ENCODE measurements at places on chromosomes 7 and 10.

GRCh38 chr7:50376056-50376820 is 71.7 kb downstream of the IKZF1 start:
- DNase-seq, result no peak

- no peak for DNase-seq
Observed at GRCh38 chr10:25483999-25484398, 309.2 kb downstream of the GPR158 start.

GRCh38 chr7:108442039-108442568 is 14.1 kb downstream of the NRCAM start:
- no peak for DNase-seq

DNA sequence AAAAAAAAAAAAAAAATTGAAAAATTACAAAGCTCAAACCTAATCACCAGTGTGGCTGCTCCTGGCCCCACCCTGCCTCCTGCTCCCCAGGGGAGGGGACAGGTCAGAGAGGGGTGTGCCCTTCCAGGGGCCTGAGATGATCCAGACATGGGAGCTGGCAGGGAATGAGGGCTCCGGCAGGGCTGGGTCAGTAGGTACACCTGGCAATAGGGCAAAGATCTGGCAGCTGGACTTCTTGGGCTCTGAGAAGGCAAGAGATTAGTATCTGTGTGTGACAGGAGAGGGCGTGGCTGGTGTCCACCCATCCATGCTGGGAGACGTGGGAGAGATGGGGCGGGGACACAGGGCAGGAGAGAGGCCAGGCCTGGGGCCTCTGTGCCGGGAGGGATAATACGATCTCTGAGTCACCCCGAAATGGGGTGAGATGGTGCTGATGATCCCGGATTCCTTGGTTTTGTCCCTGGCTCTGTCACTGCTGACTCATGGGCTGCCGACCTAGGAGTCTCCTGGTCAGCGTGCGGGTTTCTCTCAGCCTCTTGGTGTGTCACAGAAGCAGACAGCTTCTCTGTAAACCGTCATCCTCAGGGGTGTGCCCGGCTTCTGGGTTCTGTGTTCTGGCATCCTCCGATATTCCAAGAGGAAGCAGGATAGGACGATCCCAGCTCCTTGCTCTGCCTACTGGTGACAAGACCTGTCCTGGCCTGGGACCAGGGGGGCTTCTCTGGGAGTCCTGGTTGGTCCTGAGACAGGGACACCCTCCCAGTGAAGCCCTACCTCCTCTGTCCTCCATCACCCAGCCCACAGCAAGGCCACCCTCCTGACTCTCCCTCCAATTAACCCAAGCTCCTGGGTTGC is 8.2 kb upstream of the CLDN4 start:
- DNase-seq, result no peak

GRCh38 chr7:105826143-105826542 is 50.3 kb downstream of the ATXN7L1 start:
- no peak for DNase-seq

GRCh38 chr7:102444961-102445673 is 11.7 kb downstream of the ORAI2 start:
- no peak for DNase-seq

- DNase-seq, result peak; percentile 61
Observed at GRCh38 chr7:142796501-142797390, 26.0 kb downstream of the PRSS2 start.

DNA sequence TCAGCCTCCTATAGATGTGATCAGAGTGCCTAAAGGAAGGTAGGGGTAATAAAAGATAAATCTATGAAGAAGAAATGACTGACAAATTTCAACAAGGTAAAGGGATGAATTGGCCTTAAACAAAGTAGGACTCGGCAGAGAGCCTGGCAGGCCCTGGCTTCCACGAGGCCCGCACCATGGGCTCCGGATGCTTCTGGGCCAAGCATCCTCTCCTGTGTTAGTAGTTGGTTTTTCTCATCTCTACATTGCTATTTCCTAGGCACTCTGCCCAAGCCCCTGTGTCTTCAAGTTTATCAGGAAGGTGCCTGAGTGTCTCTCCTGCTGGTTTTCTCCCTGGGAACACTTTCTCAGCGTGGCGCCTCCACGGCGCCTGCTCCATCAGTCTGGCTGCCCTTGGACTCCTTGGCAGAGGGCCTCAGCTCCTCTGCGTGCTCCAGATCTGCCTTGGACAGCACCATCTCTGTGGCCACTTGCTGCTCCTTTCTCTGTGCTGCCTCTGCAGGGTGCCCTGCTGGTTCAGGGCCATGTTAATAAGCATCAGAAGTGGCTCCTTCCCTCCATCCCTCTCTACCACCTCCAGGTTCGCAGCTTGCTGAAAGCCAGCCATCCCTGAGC is 413.3 kb upstream of the DPP6 start:
- DNase-seq, result no peak

- no peak for DNase-seq
Observed at GRCh38 chr10:44476409-44477045, 91.6 kb upstream of the CXCL12 start.

DNA sequence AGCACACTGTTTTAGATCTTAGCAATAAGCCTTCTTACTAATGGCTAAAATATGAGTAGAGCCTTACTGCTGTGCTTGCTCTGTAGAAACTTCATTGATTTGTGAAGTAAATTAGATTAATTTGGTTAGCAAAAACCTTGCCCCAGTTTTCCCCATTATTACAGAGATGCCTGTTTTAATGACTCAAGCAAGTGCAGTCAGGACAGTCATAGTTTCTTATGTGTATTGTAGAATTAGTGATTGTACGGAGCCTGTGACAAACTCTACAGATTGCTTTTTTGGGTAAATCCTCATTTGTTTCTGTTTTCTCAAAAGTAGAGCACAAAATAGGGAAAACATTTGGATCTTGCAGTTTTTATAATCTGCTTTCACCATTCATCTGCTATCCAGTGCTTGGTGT is 7.0 kb downstream of the TAX1BP1 start:
- DNase-seq, result no peak

- no peak for DNase-seq
Observed at GRCh38 chr7:106927536-106927935, 62.5 kb downstream of the PIK3CG start.

DNA sequence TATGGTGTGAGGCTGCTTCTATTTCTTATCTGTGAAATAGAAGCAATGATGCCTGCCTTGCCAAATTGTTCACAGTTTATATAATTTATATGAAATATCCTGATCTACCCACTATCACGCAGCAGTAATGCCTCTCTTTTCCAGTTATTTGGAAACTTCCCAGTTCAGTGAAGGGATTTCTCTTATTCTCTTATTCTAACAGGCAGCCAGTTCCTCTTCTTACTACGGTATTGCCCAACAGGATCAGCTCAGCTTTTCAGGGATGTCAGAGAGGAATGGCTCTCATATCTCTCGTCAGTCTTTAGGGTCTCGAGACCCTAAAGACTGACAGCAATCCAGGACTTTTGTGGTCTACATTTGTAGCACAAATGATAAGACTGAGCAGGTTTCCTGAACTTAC is 215.6 kb downstream of the CREB5 start:
- no peak for DNase-seq

- no peak for DNase-seq
Observed at GRCh38 chr7:27351786-27352185, 109.2 kb downstream of the EVX1 start.

DNA sequence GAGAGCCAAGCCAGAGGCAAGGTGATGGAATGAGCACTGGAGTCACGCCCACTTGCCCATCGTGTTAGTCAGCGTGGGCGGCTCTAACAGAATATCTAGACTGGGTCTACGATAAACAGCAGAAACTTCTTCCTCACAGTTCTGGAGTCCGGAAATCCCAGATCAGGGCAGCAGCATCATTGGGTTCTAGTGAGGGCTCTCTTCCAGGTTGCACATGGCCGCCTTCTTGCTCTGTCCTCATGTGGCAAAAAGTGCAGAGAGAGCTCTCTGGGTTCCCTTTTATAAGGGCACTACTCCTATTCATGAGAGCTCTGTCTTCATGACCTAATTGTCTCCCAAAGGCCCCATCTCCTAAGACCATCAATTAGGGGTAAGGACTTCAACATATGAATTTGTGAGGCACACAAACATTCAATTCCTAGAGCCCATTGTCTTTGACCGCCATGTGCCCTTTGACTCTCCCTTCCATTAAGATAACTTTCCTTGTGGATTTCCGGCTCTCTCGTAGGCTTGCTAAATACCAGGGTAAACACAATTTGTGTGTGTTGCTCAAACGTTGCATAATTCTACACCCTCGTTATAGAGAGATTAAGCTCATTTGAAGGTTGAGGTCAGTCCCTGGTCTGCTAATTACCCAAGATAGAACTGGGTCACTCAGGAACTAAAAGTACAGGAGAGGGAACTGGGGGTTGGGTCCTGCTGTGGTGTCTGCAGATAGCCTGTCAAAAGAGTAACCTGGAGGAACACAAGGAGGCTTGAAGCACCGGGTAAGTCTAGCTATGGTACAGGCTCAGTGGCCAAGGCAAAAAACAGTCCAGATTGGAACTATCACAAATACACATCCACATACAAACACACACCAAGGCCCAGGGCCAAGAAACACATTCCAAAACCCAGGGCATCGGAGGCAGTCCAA is 28.7 kb upstream of the USP6NL start:
- no peak for DNase-seq

DNA sequence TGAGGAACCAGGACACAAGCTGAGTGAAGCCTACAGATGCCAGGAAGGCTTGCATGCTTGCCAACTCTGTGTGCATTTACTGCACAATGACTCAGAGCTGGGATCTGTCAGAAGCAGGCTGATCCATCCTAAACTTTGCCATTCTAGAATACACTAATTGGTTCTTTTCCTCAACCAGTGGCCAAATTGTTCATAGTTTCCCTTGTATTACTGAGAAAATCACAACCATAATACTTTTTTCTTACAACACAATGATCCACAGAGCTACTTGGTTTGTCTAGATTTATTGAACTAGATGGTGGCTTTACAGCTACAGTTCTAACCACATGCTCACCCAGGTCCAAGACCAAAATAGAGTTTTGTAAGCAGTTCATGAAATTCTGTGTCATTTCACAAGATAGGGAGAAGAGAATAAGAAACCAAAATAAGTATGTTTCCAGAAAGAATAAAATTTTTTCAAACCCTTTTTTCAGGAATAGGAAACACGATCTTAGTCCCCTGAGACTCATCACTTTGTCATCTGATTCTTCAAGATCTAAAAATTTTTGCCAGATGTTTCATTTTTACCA is 21.0 kb upstream of the LRRC17 start:
- no peak for DNase-seq
